ENCODE measurements at places on chromosomes 4 and X.

- no peak for DNase-seq
Observed at GRCh38 chrX:129689796-129690195, 35.0 kb upstream of the APLN start.

DNA sequence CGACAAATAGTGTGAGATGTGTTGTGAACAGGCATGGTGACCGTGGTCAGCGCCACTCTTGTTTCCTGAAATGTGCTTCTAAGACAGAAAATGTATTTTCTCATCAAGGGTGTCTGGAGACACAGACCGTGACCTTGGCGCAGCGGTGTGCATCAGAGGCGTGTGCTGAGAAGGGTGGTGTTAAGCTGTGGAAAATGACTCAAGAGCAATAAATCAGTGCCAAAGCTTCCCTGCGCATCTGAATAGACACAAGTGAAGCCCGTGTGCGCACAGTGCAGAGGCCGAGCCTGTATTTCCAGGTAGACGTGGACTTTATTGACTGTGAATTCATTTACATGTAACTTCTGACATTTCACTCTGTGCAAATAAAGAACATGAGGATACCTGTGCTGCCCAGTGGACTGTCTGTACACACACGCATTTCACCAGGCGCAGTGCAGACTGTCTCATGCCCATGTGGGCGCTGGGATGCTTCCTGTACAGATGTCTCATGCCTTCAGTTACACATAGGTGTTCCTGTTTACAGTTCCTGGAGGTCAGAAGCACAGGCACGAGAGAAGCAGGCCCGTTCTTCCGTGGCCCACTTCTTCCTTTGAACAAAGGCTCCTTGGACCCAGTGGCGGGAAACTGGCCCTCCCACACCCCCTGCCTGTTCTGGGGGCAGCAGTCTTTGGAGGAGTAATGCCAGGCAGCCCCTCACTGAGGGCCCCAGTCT, 31.9 kb downstream of the NSG1 start:
- DNase-seq, result no peak

DNA sequence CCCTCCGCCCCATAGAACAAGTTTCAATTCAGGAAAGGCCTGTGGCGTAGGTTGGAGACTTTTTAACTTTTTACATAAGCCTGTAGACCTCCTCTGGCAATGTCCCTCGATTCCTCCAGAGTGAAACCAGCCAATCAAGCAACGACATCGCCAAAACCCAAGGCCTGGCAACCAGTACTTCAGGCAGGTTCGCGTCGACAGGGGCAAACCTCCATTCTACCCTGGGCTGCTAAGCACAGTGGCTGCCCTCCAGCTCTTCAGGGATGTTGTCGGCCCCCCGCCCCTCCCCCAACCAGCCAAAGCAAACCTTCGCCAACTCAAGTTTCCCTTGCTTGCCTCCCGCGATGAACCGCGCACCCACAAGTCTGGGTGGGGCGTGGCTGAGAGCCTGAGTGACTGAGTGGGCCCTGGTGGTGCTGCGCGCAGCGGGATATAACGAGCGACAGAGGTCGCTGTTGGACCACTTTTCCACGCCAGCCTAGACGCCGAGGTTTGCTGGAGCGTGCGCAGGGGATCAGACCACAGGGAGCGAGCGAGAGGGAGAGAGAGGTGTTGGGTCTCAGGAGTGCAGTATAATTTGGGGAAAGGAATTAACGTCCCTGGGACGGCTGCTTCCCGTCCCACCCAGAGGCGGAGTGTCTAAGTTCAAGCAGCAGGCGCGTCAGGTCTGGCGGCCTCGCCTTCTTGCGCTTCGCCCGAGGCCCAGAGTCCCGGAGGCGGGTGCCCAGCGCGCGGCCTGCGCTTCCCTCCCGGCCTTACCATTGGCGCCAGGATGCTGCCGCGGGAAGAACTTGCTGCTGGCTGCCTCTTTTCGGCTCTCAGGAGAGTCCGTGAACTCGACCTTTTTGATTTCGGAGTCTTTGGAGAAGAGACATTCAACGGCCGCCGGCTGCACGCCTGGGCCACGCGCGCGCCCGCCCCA, 9.0 kb upstream of the PITX2 start:
- peak; percentile 20 for DNase-seq

GRCh38 chr4:178082906-178083305, 640.7 kb upstream of the AGA start:
- DNase-seq, result no peak

GRCh38 chrX:38066934-38067333, 60.6 kb downstream of the SYTL5 start:
- no peak for DNase-seq

DNA sequence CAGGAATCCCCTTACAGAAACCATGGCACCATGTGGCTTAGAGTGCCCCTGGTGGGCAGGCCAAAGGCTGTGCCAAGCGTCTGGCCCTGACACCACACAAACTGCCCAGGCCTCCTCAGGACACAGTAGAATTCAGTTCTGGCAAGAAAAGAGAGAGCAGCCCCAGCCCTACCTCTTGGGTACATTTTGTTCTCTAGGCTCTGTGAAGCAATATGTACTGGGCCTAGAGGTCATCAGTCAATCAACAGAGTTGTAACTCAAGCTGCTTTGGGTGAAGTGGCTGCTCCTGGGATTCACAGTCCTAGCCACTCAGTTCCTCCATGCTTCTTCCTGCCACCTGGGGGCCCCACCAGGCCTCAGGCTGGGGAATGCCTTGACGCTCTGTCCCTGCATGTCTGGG, 158.1 kb upstream of the MAMLD1 start:
- DNase-seq, result no peak

DNA sequence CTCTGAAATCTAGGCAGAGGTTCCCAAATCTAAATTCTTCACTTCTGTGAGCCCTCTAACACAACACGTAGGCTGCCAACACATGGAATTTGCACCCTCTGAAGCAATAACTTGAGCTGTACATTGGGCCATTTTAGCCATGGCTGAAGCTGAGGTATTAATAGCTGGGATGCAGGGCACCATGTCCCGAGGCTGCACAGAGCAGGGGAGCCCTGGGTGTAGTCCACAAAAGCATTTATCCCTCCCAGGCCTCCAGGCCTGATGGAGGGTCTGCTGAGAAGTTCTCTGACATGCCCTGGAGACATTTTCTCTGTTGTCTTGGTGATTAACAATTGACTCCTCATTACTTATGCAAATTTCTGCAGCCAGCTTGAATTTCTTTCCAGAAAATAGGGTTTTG, 127.9 kb downstream of the PABPC4L start:
- no peak for DNase-seq

- no peak for DNase-seq
Observed at GRCh38 chr4:188400451-188400850, 261.2 kb downstream of the TRIML1 start.

DNA sequence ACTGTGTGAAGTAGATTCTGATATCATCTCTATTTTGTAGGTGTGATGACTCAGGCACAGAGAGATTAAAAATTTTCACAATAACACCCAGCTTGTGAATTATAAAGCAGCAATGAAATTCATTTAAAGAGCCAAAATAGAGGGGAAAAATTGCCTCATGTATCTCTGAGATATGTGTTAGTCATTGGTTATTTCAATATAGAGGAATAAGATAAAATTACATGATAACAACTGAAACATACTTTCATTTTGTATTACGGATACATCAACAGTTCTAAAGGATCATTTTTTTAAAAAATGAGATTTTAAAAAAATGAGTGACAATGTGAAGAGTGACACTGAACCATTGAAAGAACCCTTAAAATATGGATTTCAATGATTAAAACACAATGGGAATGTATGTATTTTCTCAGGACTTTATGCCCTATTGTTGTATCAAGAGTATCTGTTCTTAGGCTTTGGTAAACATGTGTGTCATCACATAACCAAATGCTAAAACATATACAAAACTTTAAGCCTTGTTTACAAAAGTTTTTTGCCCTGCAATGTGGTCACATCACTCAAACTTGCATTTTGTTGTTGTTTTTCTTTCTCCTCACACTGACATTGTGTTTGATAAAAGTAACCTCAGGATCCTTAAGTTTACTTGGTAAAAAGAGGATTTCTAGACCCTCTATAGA, 221.3 kb downstream of the ANTXR2 start:
- no peak for DNase-seq

DNA sequence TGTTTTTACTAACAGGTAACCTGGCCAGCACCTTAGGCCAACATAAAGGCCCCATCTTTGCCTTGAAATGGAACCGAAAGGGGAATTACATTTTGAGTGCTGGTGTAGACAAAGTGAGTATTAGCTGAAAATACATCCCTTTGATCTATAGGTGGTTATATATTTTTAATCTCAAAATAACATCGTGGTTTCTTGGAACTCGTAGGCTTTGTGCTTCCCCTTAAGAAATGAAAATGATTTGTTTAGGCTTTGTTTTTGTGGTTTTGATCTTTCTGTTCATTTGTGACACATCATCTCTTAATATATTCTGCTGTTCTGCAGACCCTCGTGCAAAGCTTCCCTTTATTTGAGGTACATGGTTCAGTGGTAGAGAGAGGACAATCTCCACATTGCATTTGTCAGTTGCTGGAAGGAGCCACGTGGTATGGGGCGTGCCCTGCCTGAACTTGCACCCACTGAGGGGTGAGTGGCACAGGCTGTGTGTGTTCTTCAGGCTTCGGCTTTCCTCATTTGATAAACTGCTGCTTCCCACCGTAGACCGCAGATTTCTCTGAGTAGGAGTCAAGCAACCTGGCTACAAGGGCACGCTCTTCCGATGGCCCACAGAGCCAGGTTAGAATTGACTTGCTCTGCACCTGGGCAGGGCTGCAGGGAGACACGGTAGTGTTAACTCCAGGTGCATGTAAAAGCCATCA, 72.2 kb downstream of the GPR143 start:
- DNase-seq, result no peak

- DNase-seq, result no peak
Observed at GRCh38 chrX:40325161-40325560, 227.4 kb upstream of the BCOR start.

DNA sequence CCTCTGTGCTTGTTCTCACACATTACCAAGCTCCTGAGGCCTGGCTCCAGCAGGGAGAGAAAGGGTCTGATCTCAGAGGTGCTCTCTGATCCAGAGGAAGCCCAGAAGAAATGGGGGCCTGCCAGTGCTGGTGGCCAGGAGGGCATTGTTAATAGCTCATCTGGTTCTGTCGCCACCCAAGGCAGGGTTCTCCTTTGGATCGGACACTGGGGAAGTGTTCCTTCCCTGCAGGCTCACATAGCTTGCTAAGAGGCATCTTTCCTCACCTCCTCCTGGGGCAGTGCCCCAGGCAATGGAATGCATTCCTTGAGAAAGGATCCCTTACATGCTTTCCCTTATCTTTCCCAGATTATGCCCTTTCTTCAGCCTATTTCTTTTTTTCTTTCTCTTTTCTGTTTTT, 53.8 kb downstream of the RBM47 start:
- DNase-seq, result no peak

Measured in stimulated activated CD8-positive, alpha-beta memory T cell treated with anti-CD3 and anti-CD28 coated beads, Interleukin-15, amount 100 ng/mL, for 48 hours (primary cell).